ENCODE measurements at places on chromosomes 4 and X. TPM values are rescaled to one million over a fixed set of nuclear protein-coding genes. Genes with fewer than 3 reads are reported as not detected.
A peak's percentile ranks its signal among the peaks of the same experiment; 100 is the strongest.

Gene BMPR1B
- 7.5 TPM for polyA plus RNA-seq

Gene ZNF275
- 28.7 TPM for polyA plus RNA-seq

DNA sequence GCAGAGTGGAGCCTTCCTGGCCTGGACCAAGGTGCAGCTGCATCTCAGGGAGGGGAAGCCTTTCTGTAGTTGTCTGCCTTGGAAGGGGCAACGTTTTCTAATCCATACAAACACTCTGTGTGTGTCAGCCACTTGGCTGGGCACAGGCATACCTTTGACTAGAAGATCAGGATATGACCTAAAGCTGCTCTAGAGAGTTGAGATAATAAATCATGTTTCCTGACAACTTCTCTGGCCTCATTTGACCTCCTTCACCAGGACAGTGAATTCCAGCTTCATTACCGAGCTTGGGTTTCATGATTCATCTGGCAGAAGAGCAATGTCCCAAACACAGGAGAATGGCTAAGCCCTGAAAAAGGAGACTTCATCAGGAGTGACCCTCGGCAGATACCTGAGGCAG, 89.6 kb upstream of the KIT start:
- DNase-seq, result no peak

DNA sequence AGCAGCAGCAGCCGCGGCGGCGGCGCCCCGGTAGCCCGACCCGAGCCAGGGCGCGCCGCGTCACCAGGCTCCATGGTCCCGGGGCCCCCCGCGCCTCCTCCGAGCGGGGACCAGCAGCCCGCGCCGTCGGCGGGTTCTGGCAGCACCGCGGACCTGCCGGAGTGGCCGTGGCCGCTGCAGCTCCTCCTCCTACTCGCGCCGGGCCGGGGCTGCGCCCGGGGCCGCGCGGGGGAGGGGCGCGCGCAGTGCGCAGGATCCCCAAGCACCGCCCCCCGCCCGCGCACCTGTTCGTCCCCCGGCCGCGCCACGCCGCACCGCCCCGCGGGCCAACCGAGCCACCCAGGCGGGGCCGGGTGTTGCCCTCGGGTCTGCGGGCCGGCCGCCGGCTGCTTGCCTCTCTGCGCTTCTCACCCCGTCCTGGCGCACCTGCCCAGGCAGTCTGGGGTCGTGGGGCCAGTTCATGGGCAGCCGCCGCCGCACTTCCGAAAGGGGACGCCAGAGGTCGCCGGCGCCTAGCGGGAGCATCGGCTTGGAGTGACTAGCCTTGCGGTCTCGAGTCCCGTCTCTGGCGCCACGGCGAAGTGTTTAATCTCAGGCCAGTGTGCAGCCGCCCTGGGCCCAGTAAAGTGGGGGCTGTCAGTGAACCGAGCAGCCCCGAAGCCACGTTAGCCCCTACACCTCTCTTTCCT, at the start of gene SLC9A7:
Gene SLC9A7, minus strand, starts transcription at position 163 of the 689 bp plus-strand sequence. Its CDS starts 89 bp downstream, at position 74.
- peak; percentile 77 for DNase-seq

- no peak for DNase-seq
Measured at GRCh38 chr4:99810536-99810935, 6.1 kb upstream of the DAPP1 start.

DNA sequence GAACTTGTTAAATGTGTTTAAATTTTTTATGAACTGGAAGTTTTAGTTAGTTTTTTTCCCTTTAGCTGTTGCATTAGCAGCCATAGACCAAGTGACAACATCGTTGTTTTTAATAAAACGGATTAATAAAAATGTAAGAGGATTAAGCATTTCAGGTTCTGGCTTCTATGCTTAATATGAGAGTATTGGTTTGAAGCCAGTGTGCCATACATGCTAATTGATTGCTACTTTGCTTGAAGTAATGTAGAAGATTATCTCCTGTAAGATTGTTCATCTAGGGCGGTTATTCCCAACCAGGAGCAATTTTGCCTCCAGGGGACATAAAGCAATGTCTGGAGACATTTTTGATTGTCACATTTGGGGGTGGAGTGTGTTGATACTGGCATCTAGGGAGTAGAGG, 54.3 kb downstream of the TLL1 start:
- DNase-seq, result no peak

GRCh38 chrX:17842769-17843525, 18.2 kb downstream of the RAI2 start:
- DNase-seq, result no peak

GRCh38 chr4:42411803-42412202, 14.5 kb downstream of the SHISA3 start:
- DNase-seq, result no peak

- no peak for DNase-seq
Measured at GRCh38 chr4:4663028-4663427, 121.2 kb upstream of the STX18 start.

DNA sequence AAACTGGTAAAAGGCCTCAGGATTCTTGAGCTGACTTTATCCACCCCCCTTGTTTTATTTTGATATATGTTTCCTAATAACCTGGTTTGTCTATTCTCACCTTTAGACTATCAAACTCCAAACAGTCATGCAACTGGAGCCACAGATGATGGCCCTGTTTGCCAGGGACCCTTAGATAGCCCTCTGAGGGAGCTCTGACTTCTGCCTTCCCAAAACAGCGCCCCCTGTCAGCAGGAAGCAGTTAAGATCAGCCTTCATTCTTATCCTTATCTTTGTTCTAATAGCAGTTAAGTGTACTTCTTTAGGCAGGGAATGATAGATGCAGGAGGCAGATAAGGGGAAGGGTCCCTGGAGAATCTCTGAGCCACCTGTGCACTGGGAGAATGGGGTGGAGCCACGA, 27.5 kb upstream of the CXCL13 start:
- DNase-seq, result no peak
